H9 (cell line): ENCODE measurements at places on chromosomes 13 and 19. TPM values are rescaled to one million over a fixed set of nuclear protein-coding genes. Genes with fewer than 3 reads are reported as not detected.
A peak's percentile ranks its signal among the peaks of the same experiment; 100 is the strongest.

DNA sequence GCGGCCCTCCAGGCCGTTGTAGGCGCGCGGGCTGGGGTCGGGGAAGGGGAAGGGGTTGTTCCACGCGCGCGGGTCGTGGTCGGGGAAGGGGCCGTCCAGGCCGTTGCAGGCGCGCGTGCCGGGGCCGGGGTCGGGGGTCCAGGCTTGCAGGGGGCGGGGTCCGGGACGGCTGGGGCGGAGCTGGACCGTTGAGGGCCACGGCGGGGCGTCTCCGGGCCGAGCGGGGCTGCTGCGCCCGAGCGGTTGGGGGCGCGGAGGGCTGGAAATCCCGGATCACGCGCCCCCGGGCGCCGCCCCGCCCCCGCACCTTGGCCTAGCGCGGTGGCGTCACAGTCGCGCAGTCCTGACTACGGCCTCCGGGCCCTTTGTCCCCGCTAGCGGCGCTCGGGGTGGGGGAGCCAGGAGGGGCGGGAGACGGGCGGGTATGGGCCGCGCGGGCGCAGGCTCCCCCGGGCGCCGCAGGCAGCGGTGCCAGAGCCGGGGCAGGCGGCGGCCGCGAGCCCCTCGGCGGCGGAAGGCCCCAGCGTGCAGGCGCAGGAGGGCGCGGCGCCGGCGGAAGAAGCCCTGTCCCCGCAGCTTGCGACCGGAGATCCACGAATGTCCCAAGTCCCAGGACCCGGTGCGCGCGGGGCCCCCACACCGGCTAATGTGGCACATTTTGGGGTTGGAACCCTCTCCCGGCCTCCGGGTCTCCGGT is 665 bp downstream of the GPX4 start:
- 0 out of 2 replicates have a peak, but pooled peaks cover 2% of the 10 kb centered on the region for H3K4me1 ChIP-seq
- H3K27ac ChIP-seq = no peak overlapping the region
- no peaks in the 10 kb centered on the region for H3K36me3 ChIP-seq
- H3K4me3 ChIP-seq = peak overlapping the region; percentile 76

DNA sequence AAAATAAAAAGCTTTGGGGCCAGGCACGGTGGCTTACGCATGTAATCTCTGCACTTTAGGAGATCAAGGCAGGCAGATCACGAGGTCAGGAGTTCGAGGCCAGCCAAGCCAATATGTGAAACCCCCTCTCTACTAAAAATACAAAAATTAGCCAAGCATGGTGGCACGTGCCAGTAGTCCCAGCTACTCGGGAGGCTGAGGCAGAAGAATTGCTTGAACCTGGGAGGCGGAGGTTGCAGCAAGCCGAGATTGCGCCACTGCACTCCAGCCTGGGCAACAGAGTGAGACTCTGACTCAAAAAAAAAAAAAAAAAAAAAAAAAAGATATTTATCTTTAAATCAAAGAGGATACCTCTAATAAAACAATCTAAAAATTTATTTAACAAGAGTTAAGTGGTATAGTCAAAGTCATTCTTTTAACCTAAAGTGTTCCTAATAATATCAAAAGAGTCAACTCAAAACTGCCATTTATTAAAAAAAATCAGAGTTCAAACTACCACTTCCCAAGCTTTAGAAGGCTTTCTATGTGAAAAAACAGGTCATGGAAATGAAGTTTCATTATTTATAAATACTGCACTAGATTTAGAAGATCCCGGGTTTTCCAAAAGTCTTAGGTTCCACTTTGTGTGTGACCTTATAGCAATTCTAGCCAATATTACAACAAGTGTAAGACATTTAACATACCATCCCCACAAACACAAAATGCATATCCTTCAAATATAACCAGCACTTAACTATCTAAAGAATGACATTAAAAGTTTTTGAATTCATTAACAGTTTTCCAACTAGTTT is 4.4 kb downstream of the FOXO1 start:
- peak overlapping the region; percentile 97 for H3K4me3 ChIP-seq
- no peaks in the 10 kb centered on the region for H3K27me3 ChIP-seq
- no peak for DNase-seq
- peaks cover 12% of the 10 kb centered on the region for H3K36me3 ChIP-seq
- no peak overlapping the region for H3K27ac ChIP-seq

Gene SPIB
- 30.2 and 33.3 TPM in 2 replicates for total RNA-seq

GRCh38 chr19:17121736-17122293 is 46.2 kb downstream of the MYO9B start:
- H3K27me3 ChIP-seq = no peaks in the 10 kb centered on the region
- no peak overlapping the region for H3K4me3 ChIP-seq
- H3K36me3 ChIP-seq = peaks cover 6% of the 10 kb centered on the region; the same call in 1 of the 2 replicates
- no peak for DNase-seq
- H3K4me1 ChIP-seq = peaks cover 7% of the 10 kb centered on the region; the same call in 1 of the 2 replicates
- H3K27ac ChIP-seq = no peak overlapping the region

DNA sequence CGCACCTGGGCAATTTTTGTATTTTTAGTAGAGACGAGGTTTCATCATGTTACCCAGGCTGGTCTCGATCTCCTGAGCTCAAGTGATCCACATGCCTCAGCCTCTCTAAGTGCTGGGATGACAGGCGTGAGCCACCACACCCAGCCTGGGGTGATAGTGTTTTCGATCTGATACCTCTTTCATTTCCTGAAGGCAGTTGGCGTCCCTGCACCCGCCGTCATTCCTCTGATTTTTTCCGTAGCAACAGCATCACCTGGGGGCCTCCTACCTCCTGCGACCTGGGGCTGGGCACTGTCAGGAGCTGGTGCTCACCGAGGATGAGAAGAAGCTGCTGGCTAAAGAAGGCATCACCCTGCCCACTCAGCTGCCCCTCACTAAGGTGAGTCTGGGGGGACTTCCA is 10.8 kb downstream of the CREB3L3 start:
- H3K4me3 ChIP-seq = no peak overlapping the region
- no peak for DNase-seq
- H3K4me1 ChIP-seq = no peaks in the 10 kb centered on the region
- H3K27me3 ChIP-seq = no peaks in the 10 kb centered on the region
- H3K36me3 ChIP-seq = no peaks in the 10 kb centered on the region
- H3K27ac ChIP-seq = no peak overlapping the region

Gene ZNF416
- total RNA-seq = 10.9 and 11.4 TPM in 2 replicates

- H3K27me3 ChIP-seq = no peaks in the 10 kb centered on the region
- no peak overlapping the region for H3K4me3 ChIP-seq
Measured at GRCh38 chr13:27666951-27667350, 45.3 kb downstream of the POLR1D start.

DNA sequence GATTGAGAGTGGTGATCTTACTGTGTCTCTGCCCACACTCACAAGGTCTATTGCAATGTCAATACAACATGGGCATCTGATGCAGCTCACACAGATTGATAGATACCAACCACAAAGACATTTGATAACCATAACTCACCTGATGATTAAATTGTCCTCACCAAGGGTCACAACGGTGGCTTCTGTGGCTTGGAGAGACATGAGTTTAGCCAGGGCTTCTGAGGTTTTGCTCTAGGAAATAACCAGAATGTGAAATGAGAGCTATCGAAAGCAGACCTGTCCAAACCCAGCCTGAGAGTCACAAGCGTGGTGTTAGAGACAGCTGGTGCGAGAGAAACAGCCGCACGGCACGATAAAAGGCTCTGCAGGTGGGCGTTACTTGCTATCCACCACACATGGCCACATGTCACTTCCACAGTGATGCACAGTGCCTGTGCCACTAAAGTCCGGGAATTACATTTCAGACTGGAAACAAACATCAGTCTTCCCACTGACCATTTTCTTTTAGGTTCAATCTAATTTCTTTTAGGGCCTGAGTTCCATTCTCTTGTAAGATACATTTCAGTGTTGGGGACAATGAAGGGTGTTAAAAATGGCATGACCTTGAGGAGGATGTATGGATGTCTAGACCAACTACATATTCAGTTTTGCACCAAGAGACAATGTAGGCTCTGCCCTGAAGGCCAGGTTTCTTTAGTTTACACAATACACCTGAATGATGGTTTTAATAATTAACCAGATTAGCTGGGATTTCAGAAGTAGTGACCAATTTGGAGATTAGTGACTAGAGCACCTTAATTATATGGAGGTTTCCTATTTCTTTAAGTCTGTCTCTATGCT is 53.7 kb downstream of the ATP7B start:
- no peaks in the 10 kb centered on the region for H3K27me3 ChIP-seq
- no peak overlapping the region for H3K4me3 ChIP-seq
- no peaks in the 10 kb centered on the region for H3K36me3 ChIP-seq

DNA sequence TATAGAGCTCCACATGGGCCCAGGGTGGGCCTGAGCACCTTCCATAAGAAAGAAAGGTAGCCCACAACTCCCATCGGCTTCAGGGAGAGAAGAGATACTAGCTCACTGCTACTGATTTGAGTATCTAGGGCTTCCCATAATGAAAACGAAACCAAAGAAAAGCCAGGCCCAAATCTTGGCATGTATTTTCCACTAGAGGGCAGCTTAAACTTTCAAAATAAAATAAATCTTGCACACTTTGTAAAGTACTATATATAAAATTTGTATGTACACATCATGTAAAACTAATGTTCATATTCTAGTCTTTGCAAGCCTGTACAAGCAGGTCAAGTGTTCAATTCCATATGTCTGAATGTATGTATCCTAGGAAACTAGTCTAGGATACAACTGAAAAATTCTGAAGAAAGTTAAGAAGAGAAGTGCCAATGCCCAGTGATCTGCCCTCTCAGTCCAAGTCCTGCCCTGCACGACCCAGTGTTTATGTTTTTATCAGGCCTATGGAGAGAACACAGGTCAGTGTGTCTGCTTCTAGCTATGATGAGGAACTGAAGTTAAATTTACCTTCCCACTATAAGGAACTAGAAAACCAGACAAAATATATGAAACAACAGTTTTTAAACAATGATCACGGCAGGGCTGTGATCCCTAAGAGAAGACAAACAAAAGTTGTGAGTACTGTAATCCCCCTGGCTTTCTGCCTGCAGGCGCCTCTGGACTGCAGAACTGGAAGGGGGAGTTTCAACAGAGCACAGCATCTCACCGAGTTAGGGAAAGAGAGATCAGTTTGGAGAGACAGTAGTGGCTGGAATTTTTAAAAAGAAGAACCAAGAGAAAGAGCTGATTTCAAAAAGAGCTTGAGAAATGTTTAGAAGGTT is 475.7 kb downstream of the UQCRFS1 start:
- H3K27ac ChIP-seq = no peak overlapping the region
- no peaks in the 10 kb centered on the region for H3K4me1 ChIP-seq
- H3K4me3 ChIP-seq = no peak overlapping the region
- peaks cover 2% of the 10 kb centered on the region; the same call in 1 of the 3 replicates for H3K36me3 ChIP-seq
- no peaks in the 10 kb centered on the region for H3K27me3 ChIP-seq

- H3K4me1 ChIP-seq = no peaks in the 10 kb centered on the region
- DNase-seq = no peak
- no peak overlapping the region for H3K4me3 ChIP-seq
- no peaks in the 10 kb centered on the region for H3K27me3 ChIP-seq
Measured at GRCh38 chr13:27349458-27349857, 75.0 kb upstream of the GTF3A start.
